Stimulated activated CD4-positive, alpha-beta T cell treated with anti-CD3 and anti-CD28 coated beads, Interleukin-2, amount 100 ng/mL, for 48 hours (primary cell): ENCODE measurements at places on chromosomes 16 and 17.

DNA sequence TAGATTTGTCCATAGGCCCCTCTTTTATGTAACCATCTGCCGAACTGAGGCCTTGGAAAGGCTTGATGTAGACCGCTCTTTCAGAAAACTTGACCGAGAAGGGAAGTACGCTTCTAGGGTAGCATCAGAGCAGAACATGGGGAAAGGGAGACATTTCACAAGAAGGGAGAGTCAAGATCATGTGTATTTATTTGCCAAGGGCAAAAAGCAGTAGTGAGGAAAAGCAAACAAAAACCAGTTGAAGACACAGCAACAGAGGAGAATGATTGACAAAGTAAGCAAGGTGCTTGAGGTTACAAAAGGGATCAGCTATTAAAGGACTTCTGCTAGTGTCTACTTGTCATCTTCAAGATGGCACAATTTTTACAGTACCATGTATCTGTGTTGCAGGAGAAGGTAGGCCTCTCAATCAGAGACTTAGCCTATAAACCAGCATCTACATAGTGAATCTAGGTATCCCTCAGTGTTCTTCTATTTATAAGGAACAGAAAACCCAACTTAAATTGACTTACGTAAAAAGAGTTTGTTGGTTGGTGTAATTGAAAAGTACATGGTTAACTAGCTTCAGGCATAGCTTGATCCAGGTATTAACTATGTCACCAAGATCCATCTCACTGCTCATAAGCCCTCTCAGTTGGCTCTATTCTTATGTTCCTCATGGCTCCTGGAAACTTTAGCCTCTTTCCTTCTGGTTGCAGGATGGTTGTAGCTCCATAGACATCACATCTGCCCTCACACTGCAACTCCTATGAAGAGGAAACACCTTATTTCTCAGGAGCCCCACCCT is 288.4 kb downstream of the IRX3 start:
- no peak for DNase-seq

- no peak for DNase-seq
Measured at GRCh38 chr16:10067406-10067805, 114.8 kb downstream of the GRIN2A start.

DNA sequence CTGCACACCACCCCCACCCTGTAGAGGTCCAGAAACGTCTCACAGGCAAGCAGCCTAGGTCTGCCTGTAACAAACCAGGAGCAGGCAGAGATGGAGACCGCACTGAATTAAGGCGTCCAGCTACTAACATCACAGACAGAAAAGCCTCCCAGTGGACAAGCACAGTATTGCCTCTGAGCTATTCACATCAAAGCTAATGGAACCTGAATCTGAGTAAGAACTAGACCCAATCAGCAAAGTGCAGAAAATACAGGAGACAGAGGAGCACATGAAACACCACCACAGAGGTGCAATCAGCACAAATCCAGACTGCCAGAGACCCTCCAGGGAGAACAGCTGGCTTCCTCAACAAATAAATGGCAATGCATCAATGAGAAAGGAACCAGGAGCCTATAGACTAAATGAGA is 22.2 kb upstream of the PEMT start:
- peak; percentile 41 for DNase-seq

DNA sequence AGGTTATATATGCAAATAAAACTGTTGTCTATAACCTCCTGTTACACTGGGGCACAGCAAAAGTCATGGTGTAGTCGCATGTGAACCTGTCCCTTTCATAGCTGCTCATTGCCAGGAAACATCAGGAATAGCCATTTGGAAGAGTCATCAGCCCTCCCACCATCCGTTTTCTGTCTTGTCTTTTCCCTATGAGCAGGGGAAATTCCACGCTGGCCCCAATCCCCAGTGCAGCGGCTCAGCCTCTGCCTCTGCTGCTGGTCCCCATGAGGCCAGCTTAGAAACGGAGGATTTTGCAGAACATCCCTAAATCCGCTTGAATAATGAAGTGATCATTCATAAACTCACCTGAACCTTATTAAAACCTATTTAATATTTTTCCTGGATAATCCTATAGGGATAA is 10.5 kb downstream of the MAPT start:
- no peak for DNase-seq

DNA sequence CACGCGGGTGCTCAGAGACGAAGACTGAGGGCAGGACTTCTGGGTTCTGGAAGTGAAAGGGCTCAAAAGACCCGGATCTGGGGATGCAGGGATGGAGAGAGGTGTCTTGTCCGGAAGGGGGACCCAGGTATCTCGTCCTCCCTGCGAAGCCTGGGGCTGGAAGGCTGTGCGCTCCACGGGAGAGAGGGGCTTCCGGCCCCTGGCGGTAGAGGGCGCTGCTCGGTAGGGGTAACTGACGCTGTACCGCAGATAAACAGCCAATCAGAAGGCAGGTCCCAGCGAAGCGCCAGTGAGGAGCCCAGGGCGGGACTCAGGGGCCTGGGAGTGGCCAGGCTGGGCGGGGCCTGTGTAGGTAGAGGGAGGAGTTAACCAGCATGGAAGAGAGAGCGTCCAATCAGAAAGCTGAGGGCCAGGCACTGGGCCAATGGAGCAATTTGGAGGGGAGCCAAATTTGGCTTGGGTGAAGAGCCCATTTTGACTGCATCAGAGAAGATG is 804 bp downstream of the TGFB1I1 start:
- no peak for DNase-seq

- no peak for DNase-seq
Measured at GRCh38 chr17:29051194-29051593, 8.3 kb downstream of the PIPOX start.

DNA sequence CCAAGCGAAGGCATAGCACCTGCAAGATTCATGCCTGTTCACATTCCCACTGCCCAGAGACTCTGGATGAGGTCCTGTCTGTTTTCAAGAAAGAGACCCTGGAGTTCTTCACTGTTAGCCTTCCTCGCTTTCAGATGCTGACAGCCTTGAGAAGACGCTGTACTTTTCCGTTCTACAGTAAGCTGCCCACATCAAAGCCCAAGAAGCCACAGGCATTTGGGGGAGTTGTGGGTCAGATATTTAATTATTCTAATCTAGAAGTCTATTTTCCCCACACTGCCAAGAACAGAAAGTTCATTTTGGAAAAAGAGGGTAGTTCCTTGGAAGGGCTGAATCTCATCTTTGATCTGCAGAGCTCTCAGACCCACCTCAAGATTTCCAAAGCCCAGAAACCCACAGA is 127.9 kb downstream of the AXIN2 start:
- DNase-seq = no peak

GRCh38 chr16:76749780-76750375 is 441.1 kb upstream of the MON1B start:
- no peak for DNase-seq

GRCh38 chr16:2190659-2191445 is 5.6 kb downstream of the CASKIN1 start:
- no peak for DNase-seq

DNA sequence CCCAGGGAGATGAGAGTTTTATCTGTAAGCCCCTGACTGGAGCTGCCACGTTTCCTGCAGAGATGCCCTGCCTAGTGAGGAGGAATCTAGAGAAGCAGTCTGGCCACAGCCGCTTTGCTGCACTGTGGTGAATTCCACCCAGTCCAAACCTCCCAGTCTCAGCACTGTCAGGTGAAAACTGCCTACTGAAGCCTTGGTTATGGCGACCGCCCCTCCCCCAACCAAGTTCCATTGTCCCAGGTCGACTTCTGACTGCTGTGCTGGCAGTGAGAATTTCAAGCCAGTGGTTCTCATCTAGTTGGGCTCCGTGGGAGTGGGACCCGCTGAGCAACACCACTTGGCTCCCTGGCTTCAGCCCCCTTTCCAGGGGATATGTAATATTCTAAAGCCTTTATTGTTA is 10.2 kb upstream of the LYZL6 start:
- DNase-seq = no peak

DNA sequence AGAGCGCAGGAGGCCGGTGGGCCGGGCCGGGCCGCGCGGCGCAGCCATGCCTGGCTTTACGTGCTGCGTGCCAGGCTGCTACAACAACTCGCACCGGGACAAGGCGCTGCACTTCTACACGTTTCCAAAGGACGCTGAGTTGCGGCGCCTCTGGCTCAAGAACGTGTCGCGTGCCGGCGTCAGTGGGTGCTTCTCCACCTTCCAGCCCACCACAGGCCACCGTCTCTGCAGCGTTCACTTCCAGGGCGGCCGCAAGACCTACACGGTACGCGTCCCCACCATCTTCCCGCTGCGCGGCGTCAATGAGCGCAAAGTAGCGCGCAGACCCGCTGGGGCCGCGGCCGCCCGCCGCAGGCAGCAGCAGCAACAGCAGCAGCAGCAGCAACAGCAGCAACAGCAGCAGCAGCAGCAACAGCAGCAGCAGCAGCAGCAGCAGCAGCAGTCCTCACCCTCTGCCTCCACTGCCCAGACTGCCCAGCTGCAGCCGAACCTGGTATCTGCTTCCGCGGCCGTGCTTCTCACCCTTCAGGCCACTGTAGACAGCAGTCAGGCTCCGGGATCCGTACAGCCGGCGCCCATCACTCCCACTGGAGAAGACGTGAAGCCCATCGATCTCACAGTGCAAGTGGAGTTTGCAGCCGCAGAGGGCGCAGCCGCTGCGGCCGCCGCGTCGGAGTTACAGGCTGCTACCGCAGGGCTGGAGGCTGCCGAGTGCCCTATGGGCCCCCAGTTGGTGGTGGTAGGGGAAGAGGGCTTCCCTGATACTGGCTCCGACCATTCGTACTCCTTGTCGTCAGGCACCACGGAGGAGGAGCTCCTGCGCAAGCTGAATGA is 606 bp downstream of the THAP11 start:
- peak; percentile 52 for DNase-seq
